ENCODE measurements at places on chromosomes 11 and 22.

DNA sequence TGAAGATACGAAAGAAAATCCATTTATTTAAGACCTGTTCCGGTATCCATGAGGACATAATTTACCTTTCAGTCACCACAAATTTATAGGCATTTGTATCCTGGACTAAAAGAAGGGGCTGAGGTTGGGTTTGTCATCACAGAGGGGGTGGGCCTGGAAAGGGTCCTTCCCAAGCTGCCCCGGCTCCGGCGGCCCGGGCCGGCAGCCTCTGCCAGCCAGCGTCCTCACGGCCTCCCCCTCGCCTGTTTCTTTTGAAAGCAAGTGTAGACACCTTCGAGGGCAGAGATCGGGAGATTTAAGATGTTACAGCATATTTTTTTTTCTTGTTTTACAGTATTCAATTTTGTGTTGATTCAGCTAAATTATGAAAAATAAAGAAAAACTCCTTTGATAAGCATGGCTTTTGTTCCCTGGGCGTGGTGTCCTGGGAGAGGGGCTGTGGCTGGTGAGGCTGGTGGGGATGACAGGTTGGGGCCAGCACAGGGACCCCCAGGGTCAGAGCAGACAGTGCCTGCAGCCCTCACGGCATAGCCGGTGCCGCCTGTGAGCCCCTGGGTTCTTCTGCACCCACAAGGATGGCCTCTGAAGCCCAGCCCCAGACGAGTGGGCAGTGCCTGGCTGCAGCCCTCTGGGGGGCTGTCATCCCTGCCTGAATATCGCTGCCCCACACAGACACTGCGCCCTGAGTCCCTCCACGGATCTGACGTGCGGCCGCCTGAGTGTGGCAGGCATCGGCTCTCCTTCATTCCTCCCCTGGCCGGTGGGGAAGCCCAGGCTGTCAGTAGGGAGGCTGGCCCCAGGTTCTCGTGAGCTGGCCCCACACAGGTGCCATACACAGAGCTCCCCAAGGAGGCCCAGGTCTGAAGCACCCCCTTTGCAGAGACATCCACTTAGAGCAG is 1075.9 kb downstream of the BRD1 start:
- no peak for DNase-seq

DNA sequence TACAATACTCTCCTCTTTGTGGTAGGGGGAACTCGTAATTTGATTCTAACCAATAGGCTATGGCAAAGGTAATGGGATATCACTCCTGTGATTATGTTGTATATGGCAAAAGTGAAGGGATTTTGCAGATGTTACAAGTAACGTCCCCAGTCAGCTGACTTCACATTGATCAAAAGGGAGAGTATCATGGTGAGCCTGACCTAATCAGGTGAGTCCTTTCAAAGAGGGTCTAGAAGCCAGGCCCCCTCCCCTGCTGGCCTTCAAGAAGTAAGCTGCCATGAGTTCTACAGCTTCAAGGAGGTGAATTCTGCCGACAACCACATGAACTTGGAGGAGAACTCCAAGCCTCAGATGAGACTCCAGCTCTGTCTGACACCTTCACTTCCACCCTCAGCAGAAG is 20.0 kb downstream of the TBRG1 start:
- DNase-seq, result no peak

DNA sequence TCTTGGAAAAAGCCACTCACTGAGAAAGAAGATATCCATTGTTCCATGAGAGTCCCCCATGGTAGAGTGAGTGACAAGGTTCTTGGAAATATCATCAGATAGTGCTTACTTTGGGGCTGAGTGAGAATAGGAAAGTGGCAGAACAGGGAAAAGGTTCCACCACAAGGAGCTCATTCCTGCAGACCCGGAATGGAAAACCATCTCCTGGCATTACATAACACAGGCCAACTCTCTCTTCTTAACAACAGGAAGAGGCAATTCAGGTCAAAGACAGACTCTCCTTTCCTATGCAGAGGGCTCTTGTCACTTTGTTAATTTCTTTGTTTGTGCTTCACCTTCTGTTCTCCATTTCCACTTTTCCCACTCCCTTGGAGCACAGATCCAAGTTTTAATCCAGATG is 259.7 kb downstream of the KIRREL3 start:
- no peak for DNase-seq

DNA sequence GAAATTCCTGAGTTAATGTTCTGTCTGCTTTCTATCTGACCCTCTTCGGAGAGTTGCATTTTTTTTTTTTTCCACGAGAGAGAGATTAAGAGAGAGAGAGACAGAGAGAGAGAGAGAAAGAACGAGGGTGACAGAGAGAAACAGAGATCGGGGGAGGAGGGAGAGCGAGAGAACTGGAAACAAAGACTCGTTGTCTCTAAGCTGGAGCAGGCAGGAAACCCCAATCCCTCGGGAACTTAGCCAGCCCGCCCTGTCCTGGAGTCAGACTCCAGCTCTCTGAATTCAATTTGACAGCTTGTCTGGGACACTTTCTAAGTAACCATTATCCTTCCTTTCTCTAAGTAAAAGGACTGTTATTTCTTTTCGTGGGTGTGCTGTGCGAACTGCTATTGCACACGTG is 76.9 kb downstream of the KCNJ1 start:
- no peak for DNase-seq
